Activated CD8-positive, alpha-beta memory T cell treated with anti-CD3 and anti-CD28 coated beads, Interleukin-2, amount 10 ng/mL, durations not matched to agents 7 days and 5 days (primary cell): ENCODE measurements at places on chromosomes 5 and 9. TPM values are rescaled to one million over a fixed set of nuclear protein-coding genes. Genes with fewer than 3 reads are reported as not detected.

GRCh38 chr5:152288917-152289595 lies 116.0 kb downstream of the NMUR2 start:
- no peak for DNase-seq

GRCh38 chr5:179171816-179172745 lies 111.9 kb downstream of the ZNF354C start:
- DNase-seq: no peak

- peak; percentile 43 for DNase-seq
Measured at GRCh38 chr5:141512911-141513626, 24.2 kb downstream of the PCDHGC5 start.

GRCh38 chr5:151781201-151781600 lies 9.4 kb downstream of the G3BP1 start:
- DNase-seq: no peak

DNA sequence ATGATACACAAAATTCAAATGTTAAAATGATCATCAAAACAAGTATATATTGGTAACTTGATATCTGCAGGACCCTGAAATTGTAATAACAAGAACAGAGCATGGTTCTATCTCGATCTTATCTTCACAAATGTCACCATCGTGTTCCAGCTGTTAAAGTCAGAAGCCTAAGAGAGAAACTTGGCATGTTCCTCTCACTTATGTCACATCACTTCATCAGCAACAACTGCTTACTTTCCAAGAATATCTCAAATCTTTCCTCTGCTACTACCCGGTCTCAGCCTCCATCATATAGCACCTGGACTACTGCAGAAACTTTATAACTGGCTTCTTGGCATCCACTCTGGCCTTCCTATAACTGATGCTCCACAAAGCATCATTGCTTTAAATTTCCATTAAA lies 84.9 kb downstream of the FBN2 start:
- DNase-seq: no peak

- DNase-seq: no peak
Measured at GRCh38 chr5:9533096-9533495, 12.8 kb downstream of the SEMA5A start.

DNA sequence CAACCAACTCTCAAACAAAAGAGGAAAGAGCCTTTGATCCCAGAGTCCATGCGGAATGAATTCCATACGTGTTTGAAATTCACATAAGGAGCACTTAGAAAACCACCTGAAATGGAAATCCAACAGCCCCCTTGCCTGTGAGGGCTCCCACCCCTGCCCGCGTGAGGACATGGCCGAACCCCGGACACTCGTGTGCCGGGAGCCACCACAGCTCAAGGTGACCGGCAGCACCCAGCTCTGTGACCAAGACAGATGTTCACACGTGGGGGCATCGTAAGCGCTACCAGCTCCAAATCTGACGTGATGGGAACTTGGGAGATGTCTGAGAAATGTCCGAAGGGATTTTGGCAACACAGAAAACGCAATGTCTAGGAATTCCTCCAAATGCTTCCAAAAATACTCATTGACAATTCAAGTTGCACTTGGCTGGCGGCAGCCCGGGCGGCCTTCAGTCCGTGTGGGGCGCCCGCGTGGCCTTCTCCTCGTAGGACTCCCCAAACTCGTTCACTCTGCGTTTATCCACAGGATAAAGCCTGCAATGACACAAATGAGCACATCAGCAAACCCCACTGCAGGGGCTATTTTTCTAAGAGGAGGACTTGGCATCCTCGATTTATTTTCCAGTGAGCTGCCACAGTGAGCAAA lies 23.2 kb upstream of the TERT start:
- no peak for DNase-seq

- no peak for DNase-seq
Measured at GRCh38 chr9:74120061-74120460, 377.1 kb upstream of the RORB start.

GRCh38 chr5:127769386-127769785 lies 66.2 kb downstream of the CCDC192 start:
- no peak for DNase-seq

- no peak for DNase-seq
Measured at GRCh38 chr5:30197662-30198061, 995.8 kb upstream of the CDH6 start.

DNA sequence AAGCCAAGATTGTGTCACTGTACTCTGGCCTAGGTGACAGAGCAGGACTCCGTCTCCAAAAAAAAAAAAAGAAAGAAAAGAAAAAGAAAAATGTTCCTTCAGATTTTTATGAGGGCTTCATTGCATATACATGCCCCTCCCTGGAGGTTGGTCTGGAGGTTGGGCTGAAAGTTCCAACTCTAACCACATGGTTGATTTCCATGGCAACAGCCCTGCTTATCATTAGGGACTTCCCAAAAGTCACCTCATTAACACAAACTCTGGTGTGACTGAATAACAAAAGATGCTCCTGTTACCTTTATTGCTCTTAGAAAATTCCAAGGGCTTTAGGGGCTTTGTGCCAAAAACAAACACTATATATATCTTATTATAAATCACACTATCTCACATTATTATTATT lies 113.8 kb downstream of the TMC1 start:
- no peak for DNase-seq

GRCh38 chr5:62780888-62781287 lies 202.3 kb downstream of the LRRC70 start:
- DNase-seq: no peak

- DNase-seq: no peak
Measured at GRCh38 chr9:133285252-133285775, 10.3 kb upstream of the ABO start.

- DNase-seq: peak; percentile 77
Measured at GRCh38 chr9:98575379-98576346, 133.1 kb downstream of the GABBR2 start.

DNA sequence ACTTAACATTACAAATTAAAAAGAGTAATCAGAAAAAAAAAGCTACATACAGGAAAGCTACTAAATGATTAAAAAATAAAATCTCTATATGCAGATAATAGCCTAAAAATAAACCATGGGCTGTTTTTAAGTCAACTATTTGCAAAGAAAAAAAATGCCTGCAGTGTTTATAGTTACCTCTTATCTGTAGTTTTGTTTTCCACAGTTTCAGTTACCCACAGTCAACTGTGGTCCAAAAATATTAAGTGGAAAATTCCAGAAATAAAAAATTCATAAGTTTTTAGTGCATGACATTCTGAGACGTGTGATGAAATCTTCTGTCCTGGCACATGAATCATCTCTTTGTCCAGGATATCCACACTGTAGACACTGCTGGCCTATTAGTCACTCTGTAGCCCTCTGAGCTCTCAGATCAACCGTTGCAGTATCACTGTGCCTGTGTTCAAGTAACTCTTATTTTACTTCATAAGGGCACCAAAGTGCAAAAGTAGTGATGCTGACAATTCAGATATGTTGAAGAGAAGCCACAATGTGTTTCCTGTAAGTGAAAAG lies 59.2 kb downstream of the PRELID2 start:
- no peak for DNase-seq

The PLAC8L1 gene
- 0.50 TPM for total RNA-seq

The CDKN2B gene
- 5.9 TPM for total RNA-seq

The FGF1 gene
- total RNA-seq: not detected

The RELL2 gene
- 28.0 TPM for total RNA-seq

The C9orf152 gene
- total RNA-seq: not detected

The LRRC19 gene
- total RNA-seq: not detected
